Stimulated activated CD8-positive, alpha-beta memory T cell treated with anti-CD3 and anti-CD28 coated beads, Interleukin-2, amount 100 ng/mL, for 1 hour (primary cell): ENCODE measurements at places on chromosomes 4 and X.

DNA sequence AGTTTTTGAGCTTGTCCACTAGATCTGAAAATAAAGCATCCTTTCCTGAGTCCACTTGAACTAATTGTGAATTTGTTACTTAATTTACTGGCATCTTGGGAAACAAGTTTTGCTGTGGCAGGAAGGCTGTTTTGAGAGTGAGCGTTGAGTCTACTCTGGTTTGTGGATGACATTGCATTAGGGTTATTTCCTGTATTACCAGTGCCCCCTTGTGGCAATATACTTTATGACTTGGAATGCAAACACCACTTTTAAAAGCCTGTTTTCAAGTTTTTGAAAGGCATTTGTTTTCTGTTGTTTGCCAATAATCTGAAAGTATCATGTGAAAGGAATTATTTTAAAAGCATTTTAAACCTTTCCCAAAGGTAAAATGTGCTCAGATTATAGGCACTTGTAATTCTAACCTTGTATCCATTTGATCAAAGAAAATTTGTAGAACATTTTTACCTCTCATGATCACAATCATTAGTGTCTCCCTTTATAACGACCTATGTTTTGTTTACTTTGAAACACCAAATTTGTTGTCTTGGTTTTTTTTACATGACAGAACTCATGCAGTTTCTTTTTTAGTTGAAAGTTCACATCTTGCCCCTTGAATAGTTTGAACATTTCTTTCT lies 18.0 kb upstream of the CYP2U1 start:
- no peak for DNase-seq

DNA sequence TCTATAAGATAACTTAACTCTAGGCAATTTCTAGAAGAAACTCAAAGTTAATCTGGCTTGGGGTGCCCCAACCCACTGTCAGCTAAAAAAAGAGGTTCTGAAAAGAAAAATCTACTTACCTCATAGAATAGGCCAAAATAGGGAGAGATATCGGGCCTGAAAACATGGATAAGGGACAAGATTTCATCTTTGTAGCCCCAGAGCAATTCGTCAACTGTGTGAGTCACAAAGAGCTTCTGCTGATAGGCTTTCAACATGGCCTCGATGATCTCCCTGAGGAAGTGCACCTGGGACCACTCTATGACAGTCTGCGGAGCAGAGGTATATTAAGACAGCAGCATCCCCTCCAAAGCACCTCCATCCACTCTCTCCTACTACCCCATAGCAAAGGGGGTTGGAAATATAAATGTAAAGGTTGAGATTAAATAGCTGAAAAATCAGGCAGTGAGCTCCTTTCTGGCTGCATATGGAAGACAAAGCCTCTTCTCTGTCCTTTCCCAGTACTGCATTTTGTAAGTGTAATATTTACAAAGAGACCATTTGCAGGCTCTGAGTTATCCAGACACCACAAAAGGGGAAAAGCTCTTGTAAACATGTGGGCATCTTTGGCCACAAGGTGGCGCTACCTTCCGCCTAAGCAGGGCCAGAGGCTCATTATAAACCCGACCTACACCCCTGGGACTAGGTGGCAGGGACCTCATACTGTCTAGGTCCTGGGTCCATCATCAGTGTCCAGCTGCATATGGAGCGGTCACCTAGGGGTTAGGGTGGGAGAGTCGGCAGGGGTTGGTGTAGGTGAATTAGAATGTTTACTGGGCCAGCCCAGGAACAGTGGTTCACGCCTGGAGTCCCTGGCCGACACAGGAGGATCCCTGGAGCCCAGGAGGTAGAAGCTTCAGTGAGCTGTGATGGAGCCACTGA lies 31.5 kb upstream of the NUP54 start:
- peak; percentile 69 for DNase-seq

GRCh38 chr4:7361280-7361895 lies 73.3 kb downstream of the PSAPL1 start:
- DNase-seq: no peak

GRCh38 chr4:79334783-79335182 lies 8.9 kb upstream of the NAA11 start:
- DNase-seq: no peak

DNA sequence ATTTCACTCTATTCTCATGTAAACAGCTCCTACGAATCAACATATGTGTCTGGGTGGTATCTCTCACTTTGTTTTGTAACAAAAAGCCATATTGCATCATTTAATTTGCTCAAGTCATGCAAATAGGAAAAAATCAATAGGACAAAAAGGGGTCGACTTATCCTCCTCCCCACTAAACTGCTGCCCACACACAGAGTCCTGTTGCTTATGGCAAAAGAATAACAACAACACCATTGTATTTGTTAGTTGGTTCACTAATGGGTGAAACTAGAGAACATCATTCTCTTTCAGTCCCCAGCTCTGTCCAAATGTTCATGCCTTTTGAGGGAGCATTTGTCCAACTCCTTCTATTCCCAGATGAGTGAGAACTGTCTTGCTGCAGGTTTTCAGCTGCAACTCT lies 2.1 kb downstream of the HHIP start:
- DNase-seq: no peak

- DNase-seq: no peak
Observed at GRCh38 chrX:7086384-7086783, 61.1 kb upstream of the STS start.

- DNase-seq: no peak
Observed at GRCh38 chrX:70219938-70220764, 14.3 kb upstream of the AWAT1 start.

DNA sequence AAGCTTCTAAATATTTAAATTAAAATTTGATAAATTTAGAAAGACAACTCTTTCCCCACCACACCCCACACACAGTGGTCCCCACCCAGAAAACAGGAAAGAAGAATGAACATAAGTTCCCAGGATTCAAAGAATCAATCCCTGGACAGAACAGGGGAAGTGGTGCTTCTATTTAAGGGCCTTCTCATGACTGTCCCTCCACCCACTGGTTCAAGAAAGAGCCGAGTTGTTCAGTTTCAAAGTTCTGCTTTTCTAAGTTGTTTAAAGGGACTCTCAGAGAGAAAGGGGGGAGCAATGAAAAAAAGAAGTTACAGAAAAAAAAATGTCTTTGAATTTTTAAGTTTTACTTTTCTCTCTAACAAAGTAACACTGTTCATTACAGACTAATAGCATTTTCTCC lies 195.8 kb downstream of the PDGFC start:
- DNase-seq: no peak

DNA sequence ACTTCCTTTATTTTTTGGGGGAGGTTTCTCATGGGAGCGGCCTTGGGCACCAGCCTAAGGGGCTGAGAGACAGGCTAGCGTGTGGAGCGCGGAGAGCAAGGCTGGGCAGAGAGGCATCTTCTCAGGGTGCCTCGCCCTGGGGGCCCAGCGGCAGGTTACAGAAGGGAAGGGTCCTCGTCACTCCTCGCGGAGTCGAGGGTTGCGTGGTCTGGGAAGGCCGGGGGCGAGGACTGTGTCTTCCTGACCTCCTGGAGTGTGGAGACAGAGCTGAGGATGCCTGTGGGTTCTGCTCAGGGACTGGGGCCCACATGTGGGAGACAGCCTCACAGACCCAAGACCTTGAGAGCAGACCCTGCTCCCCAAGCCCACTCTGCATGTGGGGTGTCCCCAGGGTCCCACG lies 79.6 kb upstream of the LRPAP1 start:
- no peak for DNase-seq
